ENCODE measurements at places on chromosomes 6 and 20. TPM values are rescaled to one million over a fixed set of nuclear protein-coding genes. Genes with fewer than 3 reads are reported as not detected.

Gene CCDC170
- 0.56 TPM for total RNA-seq

Gene ENPP1
- total RNA-seq = 26.8 TPM

Gene VEGFA
- total RNA-seq = 811 TPM

Gene RHAG
- total RNA-seq = not detected

Gene SRMS
- total RNA-seq = not detected

Gene ENPP4
- total RNA-seq = 0.77 TPM

Gene CD93
- 2.8 TPM for total RNA-seq

Gene TMEM244
- not detected for total RNA-seq

Gene NOX3
- not detected for total RNA-seq

Gene TBC1D7
- 16.9 TPM for total RNA-seq

Gene ARMC12
- under 0.01 TPM for total RNA-seq

Gene MRPS10
- total RNA-seq = 42.6 TPM

Gene GMDS
- 11.7 TPM for total RNA-seq

Gene CFAP61
- total RNA-seq = 0.19 TPM

Gene RIPOR2
- total RNA-seq = 1.1 TPM

Gene CTAGE9
- not detected for total RNA-seq

Gene SRPK1
- 95.7 TPM for total RNA-seq

Gene NRSN1
- not detected for total RNA-seq

Gene NOTCH4
- total RNA-seq = 1.5 TPM

Gene HEY2
- total RNA-seq = 0.28 TPM

Gene BPIFB1
- total RNA-seq = not detected

Gene ETV7
- 2.0 TPM for total RNA-seq

Gene SPINT3
- total RNA-seq = not detected

Gene SERINC3
- total RNA-seq = 128 TPM

Gene MYBL2
- 20.1 TPM for total RNA-seq

Gene MYB
- total RNA-seq = 0.28 TPM

Gene PHF3
- total RNA-seq = 60.6 TPM

Gene EYA4
- total RNA-seq = 2.0 TPM

Gene THBD
- total RNA-seq = 18.0 TPM

All from regular cardiac myocyte (primary cell).